IMR-90 (cell line): ENCODE measurements at places on chromosomes 3 and 15. TPM values are rescaled to one million over a fixed set of nuclear protein-coding genes. Genes with fewer than 3 reads are reported as not detected.

FSIP1 gene
- total RNA-seq: 0.18 and 0.56 TPM in 2 replicates

FBXL22 gene
- 0.28 and 0.36 TPM in 2 replicates for total RNA-seq

GRCh38 chr3:42747581-42747980, 25.5 kb downstream of the CCDC13 start:
- no peak overlapping the region for H3K4me3 ChIP-seq
- H3K27me3 ChIP-seq: no peaks in the 10 kb centered on the region; the same call in 1 of the 2 replicates
- no peaks in the 10 kb centered on the region for H3K36me3 ChIP-seq
- no peak overlapping the region for H3K27ac ChIP-seq

DNA sequence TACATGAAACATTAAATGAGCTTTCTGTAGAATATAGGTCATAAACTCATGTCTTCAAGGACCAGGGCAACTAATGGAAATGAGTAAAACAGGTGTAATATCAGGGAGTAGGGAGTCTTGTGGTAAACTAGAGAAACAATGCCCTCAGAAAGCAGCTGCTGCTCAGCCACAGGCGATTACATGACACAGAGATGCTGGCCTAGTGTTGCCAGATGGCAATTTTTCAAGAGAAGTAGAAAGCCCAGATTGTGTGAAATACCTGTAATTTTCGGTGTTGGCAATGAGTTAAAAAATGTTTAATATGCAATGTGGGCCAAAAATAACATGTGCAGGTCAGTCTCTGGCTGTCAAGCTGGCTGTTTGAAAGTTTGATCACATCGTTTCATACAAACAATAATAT, 23.4 kb downstream of the NCEH1 start:
- H3K4me1 ChIP-seq: peaks cover 9% of the 10 kb centered on the region; the same call in 1 of the 2 replicates
- H3K27me3 ChIP-seq: no peaks in the 10 kb centered on the region
- no peak for DNase-seq

DNA sequence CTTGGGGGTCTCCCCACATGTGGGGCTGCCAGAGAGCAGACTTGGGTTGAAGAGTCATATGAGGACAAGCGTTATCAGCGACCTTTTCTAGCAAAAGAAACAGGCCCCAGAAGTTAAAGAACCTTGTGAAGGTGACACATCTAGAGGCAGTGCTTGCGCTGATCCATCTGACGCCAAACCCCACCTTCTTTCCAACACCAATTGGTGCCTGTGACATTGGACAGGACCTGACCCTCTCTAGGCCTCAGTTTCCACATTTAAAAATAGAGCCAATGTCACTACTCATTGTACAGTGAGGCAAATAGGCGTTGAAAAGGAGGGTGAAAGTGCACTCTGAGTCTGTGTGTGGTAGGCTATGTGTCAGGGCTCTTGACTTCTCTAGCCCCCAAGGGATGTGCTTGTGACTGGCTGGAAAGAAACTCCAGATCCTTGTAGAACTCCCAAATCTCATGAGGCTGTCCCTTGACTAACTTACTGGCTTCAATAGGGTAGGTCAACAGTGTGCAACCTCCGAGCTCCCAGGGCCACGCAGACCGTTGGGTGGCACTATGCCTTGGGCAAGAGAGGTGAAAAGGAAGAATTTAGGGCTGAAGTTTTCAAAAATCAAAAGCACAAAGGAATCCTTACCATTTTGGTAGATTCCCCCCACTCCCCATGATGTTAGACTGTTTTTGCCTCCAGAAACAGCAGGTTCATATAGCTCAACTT, 666 bp upstream of the FAM219B start:
- H3K27me3 ChIP-seq: no peaks in the 10 kb centered on the region
- H3K4me1 ChIP-seq: peaks cover 11% of the 10 kb centered on the region
- H3K36me3 ChIP-seq: peaks cover 22% of the 10 kb centered on the region
- peak overlapping the region; percentile 90 for H3K27ac ChIP-seq
